ENCODE measurements at places on chromosomes 7 and 10. TPM values are rescaled to one million over a fixed set of nuclear protein-coding genes. Genes with fewer than 3 reads are reported as not detected.

DNA sequence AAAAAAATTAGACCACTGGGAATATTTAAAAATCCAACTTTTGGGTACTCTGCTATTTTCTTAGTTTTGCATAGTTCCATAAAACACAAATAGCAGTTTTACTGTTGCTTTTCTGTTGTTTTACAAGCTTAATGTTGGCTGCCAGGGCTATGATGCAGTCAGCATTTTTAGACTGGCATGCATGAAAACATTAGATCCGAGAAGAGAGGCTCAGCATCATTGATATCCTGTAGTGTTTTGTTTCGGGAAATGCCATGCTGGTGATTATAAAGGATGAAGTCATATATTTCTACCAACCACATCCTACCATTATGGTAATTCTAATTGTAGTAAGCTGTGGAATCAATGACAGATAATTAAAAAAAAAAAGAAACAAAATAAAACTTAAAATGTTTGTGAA is 104.6 kb downstream of the MBL2 start:
- DNase-seq: peak; percentile 78

HDAC9 gene
- 25.3 TPM for total RNA-seq

DNA sequence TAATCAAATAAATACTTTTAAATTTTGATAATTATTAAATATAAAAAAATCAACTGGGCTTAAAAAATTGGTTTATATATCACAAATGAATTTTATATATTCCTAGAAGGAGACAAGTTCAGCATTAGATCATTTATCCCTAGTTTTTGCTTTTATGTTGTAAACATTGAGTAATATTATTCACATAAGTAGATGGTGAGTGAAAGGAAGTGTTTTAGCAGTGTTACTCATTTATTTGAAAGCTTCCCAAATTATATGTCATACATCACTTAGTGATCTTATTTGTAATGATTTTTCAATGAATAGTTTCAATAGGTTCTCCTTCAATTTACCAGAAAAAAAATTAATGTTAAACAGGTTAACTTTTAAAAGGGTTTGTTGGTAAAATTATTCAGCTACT is 15.8 kb downstream of the KLLN start:
- DNase-seq: no peak

DNA sequence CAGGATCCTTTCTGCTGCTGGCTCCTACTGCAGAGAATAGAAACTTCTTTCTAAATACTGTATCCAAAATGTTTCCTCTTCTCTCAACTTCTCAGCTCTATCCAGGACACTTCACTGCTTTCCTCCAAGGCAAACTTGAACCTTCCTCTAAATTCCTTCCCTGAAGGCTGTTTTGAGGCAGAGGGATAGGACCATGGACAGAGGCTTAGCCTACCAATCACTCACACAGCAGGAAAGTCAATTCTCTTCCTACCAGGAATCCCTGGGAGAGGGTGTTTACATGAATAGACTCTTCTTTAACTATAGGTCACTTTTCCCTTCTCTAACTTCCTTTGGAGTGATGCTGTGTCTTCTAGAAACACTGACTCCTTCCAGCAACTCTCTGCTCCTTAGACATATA is 115.6 kb upstream of the MKLN1 start:
- peak; percentile 39 for DNase-seq

GRCh38 chr7:141568227-141568626 is 17.0 kb downstream of the AGK start:
- DNase-seq: no peak

DNA sequence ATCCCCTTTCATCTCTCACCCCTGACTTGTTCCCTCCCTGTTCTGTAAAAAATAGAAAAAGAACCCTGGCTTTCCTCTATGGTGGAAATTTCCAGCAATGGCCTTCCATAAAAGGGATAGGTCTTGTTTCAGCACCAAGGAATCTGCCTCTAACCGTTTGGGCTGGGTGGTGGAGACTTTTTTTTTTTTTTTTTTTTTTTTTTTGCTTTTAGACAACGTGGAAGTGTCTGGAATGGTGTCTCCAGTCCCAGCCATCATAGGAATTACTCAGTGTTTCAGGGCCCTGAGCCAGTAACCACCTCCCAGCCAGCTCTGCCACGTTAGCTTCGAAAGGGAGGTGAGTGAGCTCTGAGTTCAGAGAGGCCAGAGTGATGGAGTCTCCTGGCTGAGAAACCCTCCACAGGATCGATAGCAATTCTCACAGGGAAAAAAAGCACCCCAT is 97.3 kb upstream of the COL1A2 start:
- peak; percentile 98 for DNase-seq

DNA sequence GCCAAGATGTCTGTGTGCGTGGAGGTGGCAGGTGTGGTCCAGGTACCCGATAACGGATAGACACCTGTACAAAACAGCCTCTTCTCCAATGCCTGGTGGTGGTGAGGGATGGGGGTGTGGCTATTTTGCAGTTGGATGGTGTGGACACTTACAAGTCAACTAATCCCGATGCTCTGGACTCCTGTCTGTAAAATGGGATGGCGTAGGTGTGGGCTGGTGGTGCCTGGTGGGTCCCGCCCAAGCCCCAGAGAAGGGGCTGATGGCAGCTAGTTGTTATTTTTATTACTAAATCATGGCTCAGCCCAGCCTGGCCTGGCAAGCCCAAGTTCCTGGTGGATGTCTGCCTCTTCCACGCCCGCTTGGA is 22.3 kb downstream of the GTF2IRD1 start:
- no peak for DNase-seq

AFAP1L2 gene
- total RNA-seq: 1.7 TPM
